Left forelimb (tissue), 1 donor: ENCODE measurements at places on chromosomes 2 and 18.

DNA sequence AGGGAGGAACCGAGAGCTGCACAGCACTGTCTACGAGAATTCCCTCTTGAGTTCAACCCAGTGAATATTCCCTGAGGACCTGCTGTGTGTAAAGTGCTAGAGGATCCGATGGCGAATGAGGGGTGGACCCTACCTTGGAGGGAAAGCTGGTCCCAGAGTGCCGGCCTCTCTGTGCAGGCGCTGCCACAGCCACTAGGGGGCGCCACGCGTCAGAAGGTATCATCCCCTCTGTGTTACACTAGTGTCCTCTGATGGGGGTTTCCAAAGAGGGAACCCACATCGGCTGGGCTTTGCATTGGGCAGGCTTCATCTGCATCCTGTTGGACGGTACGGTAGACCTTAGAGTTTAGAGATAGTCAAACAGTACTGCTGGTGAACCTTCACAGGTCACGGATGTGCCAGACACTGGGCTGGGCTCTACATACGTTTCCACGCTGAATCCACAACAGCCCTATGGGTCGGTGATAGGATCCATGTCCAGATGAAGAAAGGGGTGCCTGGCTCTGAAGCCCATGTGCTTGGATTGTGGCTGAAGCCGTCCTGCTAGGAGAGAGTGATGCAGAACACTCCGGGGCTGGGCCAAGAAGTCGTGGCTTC lies 39.0 kb downstream of the COA5 start:
- DNase-seq = no peak

GRCh38 chr18:74579496-74580065 lies 18.1 kb upstream of the ZNF407 start:
- DNase-seq = no peak

DNA sequence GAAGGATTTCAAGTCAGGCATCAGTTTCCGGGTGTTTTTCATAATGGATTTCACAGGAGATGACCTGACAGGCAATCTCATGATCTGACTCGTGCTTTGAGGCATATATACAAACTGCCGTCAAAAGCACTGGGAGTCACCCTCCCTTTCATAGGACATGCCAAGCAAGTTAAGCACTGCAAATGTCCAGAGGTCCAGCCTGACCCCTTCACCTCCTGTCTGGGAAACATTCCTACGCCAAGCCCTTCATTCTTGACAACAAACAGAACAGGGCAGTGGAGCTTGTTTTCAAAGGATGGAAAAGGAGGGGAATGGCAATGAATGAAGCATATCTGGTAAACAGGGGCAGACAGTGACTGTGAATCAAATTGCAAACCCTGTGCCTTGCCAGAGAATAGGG lies 963.6 kb downstream of the BCL11A start:
- no peak for DNase-seq

GRCh38 chr18:23864624-23865023 lies 149.9 kb upstream of the TTC39C start:
- no peak for DNase-seq

DNA sequence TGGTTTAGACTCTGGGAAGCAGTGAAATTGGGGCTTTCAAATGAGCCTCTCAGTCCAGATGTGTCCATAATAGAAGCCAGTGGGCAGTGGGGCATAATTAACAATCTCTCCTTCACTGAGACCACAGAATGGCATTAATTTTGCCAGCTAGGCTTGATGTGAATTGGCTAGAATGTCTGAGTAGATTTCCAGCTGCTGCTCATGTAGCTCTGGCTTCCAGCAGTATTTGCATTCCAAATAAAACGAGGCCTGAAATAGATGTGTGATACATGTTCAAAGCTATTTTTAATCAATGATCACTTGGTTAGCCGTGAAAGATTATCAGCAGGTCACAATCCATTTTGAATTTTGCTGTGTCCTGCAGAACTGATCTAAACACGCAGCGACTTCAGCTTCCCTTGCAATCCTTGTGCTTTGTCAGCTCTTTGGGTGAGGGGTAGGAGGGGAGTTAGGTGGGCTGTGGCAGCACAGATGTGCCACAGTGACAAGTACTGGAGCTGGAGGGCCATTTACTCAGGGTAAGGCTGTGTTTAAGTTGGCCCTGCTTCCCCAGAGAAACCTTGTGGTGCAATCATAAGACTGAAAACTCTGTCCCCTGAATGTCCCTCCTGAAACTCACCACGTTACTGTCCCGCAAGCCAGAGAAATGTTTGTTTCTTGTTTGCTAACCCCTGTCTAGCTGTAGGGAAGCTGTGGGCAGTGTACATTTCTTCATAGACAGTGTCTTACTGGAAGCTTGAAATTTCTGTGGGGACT lies 56.9 kb upstream of the TMEM178A start:
- no peak for DNase-seq

DNA sequence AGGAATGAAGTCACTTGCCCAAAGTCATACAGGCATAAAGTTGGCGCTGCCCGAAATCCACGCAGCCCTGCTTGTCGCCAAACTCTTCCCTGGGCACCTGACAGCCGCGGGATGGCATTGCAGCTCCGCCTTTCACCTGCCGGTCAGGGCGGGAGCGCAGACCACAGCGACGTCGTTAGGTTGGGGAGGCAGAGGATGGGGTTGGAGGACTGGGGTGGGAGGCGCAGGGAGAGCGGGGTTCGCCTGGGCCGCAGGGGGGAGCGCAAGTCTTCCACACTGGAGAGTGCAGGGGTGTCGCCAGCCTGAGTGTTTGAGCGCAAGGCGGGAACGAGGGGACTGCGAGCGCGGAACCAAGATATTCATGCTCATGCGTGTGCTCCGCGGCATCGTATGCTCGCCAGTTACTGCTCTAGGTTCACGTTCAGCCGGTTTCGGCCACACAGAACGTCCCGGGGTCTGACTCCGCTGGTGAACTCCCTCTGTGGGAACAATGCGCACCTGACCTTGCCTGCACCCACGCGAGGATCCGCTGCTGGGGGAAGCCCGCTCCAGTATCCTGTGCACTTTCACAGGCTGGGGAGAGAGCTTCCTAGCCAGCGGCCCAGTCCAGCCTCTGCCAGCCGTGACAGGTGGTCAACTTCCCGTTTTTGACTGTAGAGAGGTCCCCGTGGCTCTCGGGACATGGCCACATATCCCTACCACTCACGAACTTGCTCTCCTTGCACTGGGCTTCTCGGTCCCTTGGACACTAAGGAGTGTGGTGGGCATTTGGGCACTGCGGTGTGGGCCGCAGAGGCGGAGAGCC lies 767 bp upstream of the NPPC start:
- no peak for DNase-seq

- no peak for DNase-seq
Observed at GRCh38 chr2:62576276-62576939, 70.4 kb upstream of the TMEM17 start.
